Activated CD8-positive, alpha-beta T cell treated with anti-CD3 and anti-CD28 coated beads, Interleukin-2, amount 10 ng/mL, durations not matched to agents 7 days and 5 days (primary cell): ENCODE measurements at places on chromosomes 5 and 9. TPM values are rescaled to one million over a fixed set of nuclear protein-coding genes. Genes with fewer than 3 reads are reported as not detected.

Gene ACSL6
- total RNA-seq: 20.8 TPM

Gene ARL14EPL
- not detected for total RNA-seq

Gene FST
- not detected for total RNA-seq

Gene DIPK1B
- 0.16 TPM for total RNA-seq

Gene ZFP2
- 0.26 TPM for total RNA-seq

Gene OTP
- not detected for total RNA-seq

Gene UHRF2
- total RNA-seq: 59.3 TPM

Gene LRRC19
- not detected for total RNA-seq

Gene OMD
- total RNA-seq: not detected

Gene CSF1R
- not detected for total RNA-seq

Gene SLC6A3
- not detected for total RNA-seq

Gene PNPLA7
- total RNA-seq: 3.4 TPM

Gene SPINK7
- total RNA-seq: not detected

Gene MLANA
- not detected for total RNA-seq

Gene STK32A
- not detected for total RNA-seq

Gene C9orf85
- total RNA-seq: 12.0 TPM

Gene RASGRF2
- total RNA-seq: 11.6 TPM

Gene AQP7
- not detected for total RNA-seq

Gene MTMR12
- 29.4 TPM for total RNA-seq

Gene NTNG2
- 3.8 TPM for total RNA-seq

Gene C7
- total RNA-seq: not detected

Gene MRPS2
- total RNA-seq: 28.4 TPM

Gene ADAMTS16
- not detected for total RNA-seq

Gene FAM114A2
- total RNA-seq: 17.8 TPM

Gene IFNA13
- total RNA-seq: not detected

Gene KIAA0825
- 1.1 TPM for total RNA-seq
